ENCODE measurements at places on chromosomes 12 and 14. TPM values are rescaled to one million over a fixed set of nuclear protein-coding genes. Genes with fewer than 3 reads are reported as not detected.

- no peaks in the 10 kb centered on the region for H3K27me3 ChIP-seq
- no peak for DNase-seq
- H3K27ac ChIP-seq, result no peak overlapping the region
- no peak overlapping the region for H3K4me3 ChIP-seq
Measured at GRCh38 chr14:69413483-69413882, 15.0 kb downstream of the SLC39A9 start.

- H3K27me3 ChIP-seq, result no peaks in the 10 kb centered on the region
- no peaks in the 10 kb centered on the region for H3K36me3 ChIP-seq
- H3K4me3 ChIP-seq, result no peak overlapping the region
- no peak overlapping the region for H3K27ac ChIP-seq
- no peaks in the 10 kb centered on the region for H3K4me1 ChIP-seq
- DNase-seq, result no peak
Measured at GRCh38 chr14:104872469-104873341, 7.6 kb downstream of the CEP170B start.

GRCh38 chr14:70237710-70238109 lies 49.0 kb upstream of the SLC8A3 start:
- no peaks in the 10 kb centered on the region for H3K4me1 ChIP-seq
- no peak for DNase-seq
- no peak overlapping the region for H3K4me3 ChIP-seq

DNA sequence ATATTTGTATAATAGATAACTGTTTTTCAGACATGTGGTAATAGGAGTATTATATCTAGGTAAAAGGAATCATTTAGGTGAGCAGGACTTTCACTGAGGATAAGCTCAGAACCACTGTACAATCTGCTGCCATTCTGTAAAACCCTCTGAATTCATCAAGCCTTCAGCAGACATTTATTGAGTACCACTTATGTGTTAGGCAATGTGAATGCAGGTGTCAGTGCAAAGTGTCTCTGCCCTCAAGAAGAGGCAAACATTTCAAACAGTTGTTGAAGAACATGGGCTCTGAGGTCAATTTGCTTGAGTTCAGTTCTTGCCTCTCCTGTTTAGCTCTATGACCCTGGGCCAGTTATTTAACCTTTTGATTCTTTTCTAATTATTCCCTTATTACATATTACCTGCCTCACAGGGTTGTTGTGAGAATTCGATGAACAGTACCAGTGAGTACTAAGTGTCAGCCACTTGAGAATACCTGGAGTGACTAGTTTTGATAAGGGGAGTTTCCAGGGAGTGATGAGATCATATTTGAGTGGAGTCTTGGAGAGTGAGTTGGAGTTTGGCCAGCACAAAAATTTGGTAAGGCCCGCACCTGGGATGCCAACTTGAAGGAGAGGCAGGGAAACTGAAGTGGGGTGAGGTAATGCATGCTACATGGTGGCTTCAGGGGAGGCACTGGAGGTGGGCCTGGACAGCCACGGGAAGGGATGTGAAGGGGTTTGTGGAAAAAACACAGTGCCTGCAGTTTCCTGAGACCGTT lies 33.7 kb downstream of the RASSF8 start:
- H3K27ac ChIP-seq, result no peak overlapping the region
- no peak for DNase-seq
- no peaks in the 10 kb centered on the region for H3K27me3 ChIP-seq

DNA sequence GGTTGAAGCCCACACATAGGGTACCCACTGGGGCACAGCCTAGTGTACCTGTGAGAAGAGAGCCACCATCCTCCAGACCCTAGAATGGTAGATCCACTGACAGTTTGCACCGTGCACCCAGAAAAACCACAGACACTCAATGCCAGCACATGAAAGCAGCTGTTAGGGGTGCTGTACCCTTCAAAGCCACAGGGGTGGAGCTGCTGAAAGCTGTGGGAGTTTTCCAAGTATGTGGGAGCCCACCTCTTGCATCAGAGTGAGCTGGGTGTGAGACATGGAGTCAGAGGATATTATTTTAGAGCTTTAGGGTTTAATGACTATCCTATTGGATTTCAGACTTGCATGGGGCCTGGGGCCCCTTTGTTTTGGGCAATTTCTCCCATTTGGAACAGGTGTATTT lies 30.5 kb downstream of the TSPAN19 start:
- no peaks in the 10 kb centered on the region for H3K36me3 ChIP-seq
- H3K4me3 ChIP-seq, result no peak overlapping the region
- H3K27me3 ChIP-seq, result no peaks in the 10 kb centered on the region
- H3K27ac ChIP-seq, result no peak overlapping the region
- no peaks in the 10 kb centered on the region for H3K4me1 ChIP-seq

DNA sequence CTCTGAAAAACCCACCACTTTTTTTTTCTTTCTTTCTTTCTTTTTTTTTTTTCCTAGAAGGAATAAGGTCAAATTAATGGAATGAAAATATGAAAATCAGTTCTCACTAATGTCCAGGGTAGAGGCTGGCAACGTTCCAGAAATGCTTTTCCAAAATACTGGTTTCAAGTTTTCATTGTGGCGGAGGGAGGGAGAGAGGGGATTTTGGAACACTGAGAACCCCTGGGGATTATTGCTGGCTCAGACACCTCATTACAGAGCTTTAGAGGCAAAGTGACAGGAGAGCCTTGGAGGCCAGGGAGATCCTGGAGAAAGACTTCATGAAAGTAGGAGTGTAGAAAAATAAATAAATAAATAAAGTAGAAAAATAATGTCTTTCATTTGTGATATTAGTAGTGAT lies 45.4 kb downstream of the ALX1 start:
- no peaks in the 10 kb centered on the region for H3K36me3 ChIP-seq
- H3K4me1 ChIP-seq, result no peaks in the 10 kb centered on the region
- H3K4me3 ChIP-seq, result no peak overlapping the region
- H3K27ac ChIP-seq, result no peak overlapping the region
- no peak for DNase-seq

DNA sequence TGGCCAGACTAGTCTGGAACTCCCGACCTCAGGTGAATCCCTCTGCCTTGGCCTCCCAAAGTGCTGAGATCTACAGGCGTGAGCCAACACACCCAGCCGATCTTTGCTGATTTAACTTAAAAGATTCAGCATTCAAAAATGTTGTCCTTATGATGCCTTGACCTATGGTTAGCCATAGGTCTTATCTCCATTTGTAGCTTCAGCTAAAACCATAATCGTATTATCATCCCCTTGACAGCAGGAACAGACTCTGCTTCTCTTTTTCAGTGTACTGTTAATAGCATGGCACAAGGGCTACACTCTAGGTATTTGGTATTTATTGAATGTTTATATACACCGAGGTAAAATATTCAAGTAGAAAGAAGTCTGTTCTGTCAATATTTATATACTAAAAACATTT lies 15.3 kb downstream of the CCDC62 start:
- H3K4me3 ChIP-seq, result no peak overlapping the region
- no peak overlapping the region for H3K27ac ChIP-seq
- no peaks in the 10 kb centered on the region for H3K36me3 ChIP-seq
- no peak for DNase-seq
- H3K27me3 ChIP-seq, result no peaks in the 10 kb centered on the region
- H3K4me1 ChIP-seq, result no peaks in the 10 kb centered on the region

- H3K4me1 ChIP-seq, result no peaks in the 10 kb centered on the region
- no peak overlapping the region for H3K4me3 ChIP-seq
- no peak overlapping the region for H3K27ac ChIP-seq
Measured at GRCh38 chr12:50677858-50678257, 86.0 kb upstream of the ATF1 start.

- H3K4me1 ChIP-seq, result peaks cover 19% of the 10 kb centered on the region
- H3K27ac ChIP-seq, result peak within 1 kb of the TSS; percentile 84
- no peaks in the 10 kb centered on the region for H3K27me3 ChIP-seq
- H3K4me3 ChIP-seq, result peak within 1 kb of the TSS; percentile 98
Measured at GRCh38 chr12:7935590-7936581, at the start of gene SLC2A3. Gene SLC2A3 (minus strand): TSS chr12:7936187. CDS start chr12:7936034, 153 bp downstream.

DNA sequence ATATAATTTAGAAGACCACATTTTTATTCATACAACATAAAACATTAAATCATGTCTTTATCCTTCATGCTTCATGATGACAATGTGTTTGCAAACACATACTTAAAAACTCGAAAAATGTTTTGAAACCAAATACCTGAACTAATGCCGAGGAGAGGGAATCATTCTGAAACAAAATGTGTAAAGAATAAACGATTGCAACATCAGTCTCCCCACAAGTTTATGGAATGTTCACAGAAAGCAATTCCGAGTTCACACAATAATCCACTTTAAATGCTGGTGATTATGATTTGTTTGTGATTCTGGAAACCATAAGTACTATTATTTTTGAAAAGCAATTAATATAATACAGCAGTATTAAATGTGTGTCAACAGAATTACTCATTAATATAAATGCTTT lies 84.5 kb upstream of the PDZRN4 start:
- H3K27me3 ChIP-seq, result no peaks in the 10 kb centered on the region
- no peak for DNase-seq
- no peaks in the 10 kb centered on the region for H3K36me3 ChIP-seq

DNA sequence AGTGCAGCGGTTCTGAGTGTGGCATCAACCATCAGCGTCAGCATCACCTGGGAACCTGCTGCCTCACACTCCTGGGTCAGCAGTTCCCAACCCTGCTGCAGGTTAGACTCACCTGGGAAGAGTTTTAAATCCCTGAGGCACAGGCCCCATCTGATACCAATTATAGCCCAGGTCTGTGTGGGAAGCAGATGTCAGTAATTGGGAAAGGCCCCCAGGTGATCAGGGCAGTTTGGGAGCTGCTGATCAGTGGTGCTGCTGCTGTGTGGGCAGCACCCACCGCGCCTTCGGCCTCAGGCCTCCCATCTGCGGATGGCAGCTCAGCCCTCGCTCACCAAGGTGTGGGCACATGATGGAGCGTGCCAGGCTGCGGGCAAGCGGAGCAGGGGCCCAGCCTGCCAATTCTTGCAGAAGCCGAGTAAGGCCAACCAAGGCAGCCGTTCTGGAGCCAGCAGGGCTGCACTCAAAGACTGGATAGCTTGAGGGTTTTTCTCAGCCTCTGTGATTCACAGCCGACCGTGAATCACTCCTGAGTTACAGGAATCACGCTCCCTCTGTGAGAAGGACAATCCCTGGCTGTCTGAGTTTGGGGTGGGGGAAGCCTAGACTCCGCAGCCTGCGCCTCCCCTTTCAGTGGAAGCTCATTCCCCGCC lies 155.6 kb upstream of the SFSWAP start:
- no peak for DNase-seq
- no peaks in the 10 kb centered on the region for H3K4me1 ChIP-seq
- H3K27me3 ChIP-seq, result no peaks in the 10 kb centered on the region
- H3K36me3 ChIP-seq, result no peaks in the 10 kb centered on the region

DNA sequence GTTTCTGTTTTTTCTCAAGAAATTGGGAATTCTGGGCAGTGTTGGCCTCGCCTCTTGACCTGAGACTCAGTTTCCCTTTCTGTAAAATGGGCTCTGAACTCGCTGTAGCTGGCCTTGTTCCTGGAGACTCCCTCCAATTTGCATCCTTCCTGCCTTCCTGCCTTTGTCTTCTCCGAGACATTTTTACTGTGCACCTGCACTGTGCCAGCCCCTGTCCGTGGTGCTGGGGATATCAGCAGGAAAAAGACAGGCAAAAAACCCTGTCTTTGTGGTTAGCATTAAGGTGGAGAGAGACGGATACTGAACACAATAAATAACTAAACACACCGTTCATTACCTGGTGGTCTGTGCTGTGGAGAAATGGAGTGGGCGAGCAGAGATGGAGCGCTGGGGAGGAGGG lies 129.8 kb downstream of the AACS start:
- H3K4me1 ChIP-seq, result no peaks in the 10 kb centered on the region
- no peaks in the 10 kb centered on the region for H3K36me3 ChIP-seq
- peaks cover 1% of the 10 kb centered on the region for H3K27me3 ChIP-seq

DNA sequence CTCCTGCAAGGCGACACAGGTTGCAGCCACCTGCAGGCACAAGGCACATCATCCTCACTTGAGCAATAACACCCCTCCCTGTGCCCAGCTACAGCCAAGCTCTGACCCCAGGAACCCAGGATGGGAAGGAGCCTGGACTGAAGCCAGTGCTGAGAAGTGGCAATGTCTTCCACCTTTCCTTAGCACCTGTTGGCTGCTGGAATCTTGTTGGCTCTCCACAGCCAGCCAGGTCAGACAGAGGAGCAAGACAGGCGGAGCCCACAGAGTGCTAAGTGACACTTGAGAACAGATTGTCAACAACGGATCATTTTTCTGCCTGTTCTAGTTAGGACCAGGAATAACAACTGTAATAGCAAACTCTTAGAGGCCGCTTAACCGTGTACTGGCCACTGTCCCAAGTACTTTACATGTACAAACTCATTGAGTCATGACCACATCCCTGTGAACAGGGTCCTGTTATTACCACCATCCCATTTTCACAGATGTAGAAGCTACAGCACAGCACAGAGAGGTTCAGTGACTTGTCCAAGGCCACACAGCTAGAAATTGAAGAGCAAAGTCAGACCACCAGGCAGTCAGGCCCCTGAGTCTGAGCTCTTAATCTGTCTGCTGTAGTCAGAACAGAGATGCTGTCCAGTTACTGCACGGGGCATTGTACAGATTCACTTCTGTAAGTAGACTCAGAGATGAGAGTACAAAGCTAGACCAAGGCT lies 45.6 kb downstream of the RNFT2 start:
- no peak overlapping the region for H3K27ac ChIP-seq
- no peaks in the 10 kb centered on the region for H3K4me1 ChIP-seq
- H3K36me3 ChIP-seq, result no peaks in the 10 kb centered on the region
- no peak for DNase-seq
- no peaks in the 10 kb centered on the region for H3K27me3 ChIP-seq

GRCh38 chr12:43816168-43816567 lies 10.1 kb upstream of the TWF1 start:
- no peaks in the 10 kb centered on the region for H3K27me3 ChIP-seq
- H3K4me1 ChIP-seq, result no peaks in the 10 kb centered on the region
- H3K27ac ChIP-seq, result no peak overlapping the region
- DNase-seq, result no peak
- H3K36me3 ChIP-seq, result no peaks in the 10 kb centered on the region

DNA sequence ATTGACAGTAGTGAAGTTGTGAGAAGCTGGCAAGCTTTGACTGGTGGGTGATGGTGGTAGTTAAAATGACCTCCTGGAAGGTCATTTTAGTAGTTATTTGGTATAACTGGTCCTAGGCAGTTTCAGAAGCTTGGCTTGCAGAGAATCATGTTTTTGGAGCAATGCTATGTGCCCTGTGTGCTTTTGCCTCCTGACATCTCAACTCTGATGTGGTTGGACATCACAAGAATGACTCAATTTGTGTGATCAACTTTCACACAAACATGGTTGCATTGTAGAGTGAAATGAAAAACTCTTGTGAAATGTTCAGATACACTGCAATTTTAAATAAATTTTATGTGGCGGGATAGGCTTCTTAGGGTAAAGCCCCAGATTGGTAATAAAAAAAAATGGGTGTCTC lies 8.3 kb upstream of the ABCD2 start:
- H3K36me3 ChIP-seq, result no peaks in the 10 kb centered on the region
- H3K4me1 ChIP-seq, result peaks cover 33% of the 10 kb centered on the region
- no peaks in the 10 kb centered on the region for H3K27me3 ChIP-seq
- H3K4me3 ChIP-seq, result no peak overlapping the region

- no peaks in the 10 kb centered on the region for H3K36me3 ChIP-seq
- H3K27me3 ChIP-seq, result no peaks in the 10 kb centered on the region
- no peak overlapping the region for H3K27ac ChIP-seq
- H3K4me1 ChIP-seq, result no peaks in the 10 kb centered on the region
Measured at GRCh38 chr14:47674148-47674542, 1.3 kb downstream of the MDGA2 start.

The BHLHE41 gene
- not detected for total RNA-seq

The KRT6C gene
- not detected for total RNA-seq

The A2ML1 gene
- total RNA-seq, result not detected

The CORO1C gene
- 8.9 TPM for total RNA-seq

The SLC24A4 gene
- 0.10 TPM for total RNA-seq

Measured in naive thymus-derived CD4-positive, alpha-beta T cell (primary cell).